Neuronal stem cell (in vitro differentiated cells): ENCODE measurements at places on chromosomes 7 and 10.

DNA sequence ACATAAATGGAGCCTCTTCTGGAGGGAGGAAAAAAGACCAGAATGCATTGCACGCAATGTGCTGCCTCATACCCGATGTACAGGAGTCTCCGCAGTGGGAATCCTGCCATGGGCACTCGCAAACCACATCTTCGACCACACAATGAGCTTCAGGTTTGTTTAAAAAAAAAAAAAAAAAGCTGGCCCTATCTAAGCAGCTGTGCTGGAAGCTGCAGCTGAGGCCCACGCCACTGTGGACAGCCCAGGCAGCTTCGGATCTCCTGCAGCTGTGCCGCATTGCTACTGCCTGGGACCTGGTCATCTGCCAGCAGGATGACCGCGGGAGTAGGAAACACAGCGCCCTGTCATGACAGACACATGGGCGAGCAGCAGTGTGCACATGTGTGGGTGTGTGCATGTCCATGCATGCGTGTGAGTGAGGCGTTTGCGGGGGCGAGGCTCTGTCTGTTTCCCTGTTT lies 26.0 kb downstream of the EN2 start:
- DNase-seq: no peak

DNA sequence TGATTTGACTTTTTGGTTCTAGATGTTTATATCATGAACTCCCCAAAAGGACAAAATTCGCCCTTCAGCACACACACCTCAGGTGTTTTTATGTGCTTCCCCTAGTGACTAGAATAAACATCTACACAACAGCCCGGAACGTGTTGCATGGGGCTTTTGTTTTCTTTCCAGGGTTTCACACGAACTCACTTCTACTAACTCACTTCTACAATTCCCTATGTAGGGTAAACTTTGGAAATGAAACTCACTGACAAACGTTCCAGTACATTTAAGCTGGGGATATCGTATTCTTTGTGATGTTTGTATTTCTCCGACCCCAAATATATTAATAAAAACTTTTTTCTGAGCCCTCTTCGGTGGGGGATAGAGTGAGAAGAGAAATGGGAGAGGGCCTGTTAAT lies 1.4 kb downstream of the TRA2A start:
- no peak for DNase-seq

DNA sequence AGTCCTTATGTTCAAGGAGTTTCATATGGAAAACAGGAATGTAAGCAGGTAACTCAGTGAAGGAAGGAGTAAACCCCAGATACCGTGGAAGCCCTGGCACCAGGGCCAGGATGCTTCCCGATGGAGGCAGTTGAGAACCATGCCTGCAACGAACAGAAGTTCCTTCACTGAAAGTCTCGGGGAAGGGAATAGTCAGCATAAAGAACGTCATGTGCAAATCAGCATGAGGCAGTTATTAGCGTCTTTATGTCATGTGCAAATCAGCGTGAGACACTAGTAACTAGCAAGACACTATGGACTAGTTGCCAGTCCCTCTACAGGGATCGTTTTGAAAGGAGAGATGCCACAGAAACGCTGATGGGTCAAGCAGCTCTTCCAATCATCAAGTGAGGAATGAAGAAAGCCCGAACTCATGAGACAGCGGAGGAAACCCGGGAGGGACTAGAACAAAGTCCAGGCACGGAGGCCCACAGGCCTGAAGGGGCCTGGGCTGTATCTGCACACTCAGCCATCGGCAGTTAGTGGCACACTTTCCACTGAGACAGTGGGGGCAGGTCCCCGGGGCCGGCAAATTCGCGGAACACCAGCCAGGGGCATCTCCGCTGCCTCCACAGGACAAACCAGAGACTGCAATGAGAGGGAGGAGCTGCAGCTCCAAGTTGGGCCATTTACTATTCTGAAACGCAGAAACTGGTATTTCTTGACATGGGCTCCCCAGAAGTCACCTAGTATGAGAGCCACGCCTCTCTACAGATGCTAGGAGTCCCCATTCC lies 109.6 kb downstream of the SFMBT2 start:
- no peak for DNase-seq

DNA sequence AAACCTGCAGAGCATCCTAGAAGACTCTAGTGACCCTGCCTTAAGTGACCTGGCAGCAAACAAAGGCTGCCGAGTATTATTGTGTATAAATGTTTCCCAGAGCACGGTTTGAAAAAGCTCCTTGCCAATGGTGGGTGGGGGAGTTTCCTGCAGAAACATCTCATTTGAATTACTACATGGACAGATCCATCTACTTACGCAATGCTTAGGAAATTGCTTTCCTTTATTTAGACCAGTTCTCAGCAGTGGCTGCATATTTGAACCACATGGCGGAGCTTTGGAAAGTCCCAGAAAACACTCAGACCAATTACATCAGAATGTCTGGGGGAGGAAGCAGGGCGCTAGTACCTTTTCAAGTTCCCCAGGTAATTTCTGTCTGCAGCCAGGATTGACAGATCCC lies 560.9 kb downstream of the SDK1 start:
- no peak for DNase-seq

DNA sequence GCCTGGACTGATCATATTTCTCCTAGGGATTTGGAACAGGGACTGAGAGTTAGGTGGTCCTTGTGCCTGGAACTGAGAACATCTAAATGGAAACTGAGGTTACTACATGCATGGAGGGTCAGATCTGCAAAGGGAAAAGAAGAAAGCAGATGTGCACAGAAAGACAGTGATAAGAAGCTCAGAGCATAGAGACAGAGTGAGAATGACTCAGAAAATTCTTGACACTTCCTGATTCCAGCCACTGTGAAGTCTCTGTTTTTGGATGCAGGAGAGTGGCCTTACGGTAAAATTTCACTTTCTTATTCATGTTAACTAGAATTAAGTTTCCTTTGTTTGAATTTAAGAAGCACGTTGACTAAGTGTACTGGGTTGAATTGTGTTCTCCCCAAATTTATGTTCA lies 241.7 kb downstream of the TMEM26 start:
- DNase-seq: no peak

- DNase-seq: no peak
Observed at GRCh38 chr10:31745612-31746376, 182.8 kb downstream of the ARHGAP12 start.

GRCh38 chr7:47253650-47254080 lies 328.2 kb downstream of the TNS3 start:
- DNase-seq: peak; percentile 24

- DNase-seq: no peak
Observed at GRCh38 chr7:11612737-11613136, 219.3 kb downstream of the THSD7A start.

DNA sequence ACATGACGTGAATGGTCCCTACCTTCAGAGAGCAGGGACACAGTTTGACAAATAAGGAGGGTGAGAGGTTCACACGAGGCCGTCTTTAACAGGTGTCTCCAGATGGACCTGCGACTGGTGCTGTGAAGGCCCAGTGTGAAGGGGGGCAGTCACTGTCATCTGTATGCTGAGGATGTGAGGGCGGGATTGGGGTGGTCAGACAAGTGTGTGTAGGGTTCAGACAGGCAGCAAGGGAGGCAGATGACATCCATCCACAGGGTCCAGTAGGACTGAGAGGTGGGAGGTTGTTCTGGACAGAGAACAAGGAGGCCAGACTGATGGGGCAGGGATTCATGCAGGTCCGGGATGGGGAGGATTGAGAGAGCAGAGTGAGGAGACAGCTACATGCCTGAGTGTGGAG lies 232.6 kb upstream of the GPR26 start:
- DNase-seq: no peak

- no peak for DNase-seq
Observed at GRCh38 chr7:100396421-100396982, 23.2 kb downstream of the PILRA start.

- no peak for DNase-seq
Observed at GRCh38 chr10:44806950-44807349, 104.2 kb upstream of the TMEM72 start.

DNA sequence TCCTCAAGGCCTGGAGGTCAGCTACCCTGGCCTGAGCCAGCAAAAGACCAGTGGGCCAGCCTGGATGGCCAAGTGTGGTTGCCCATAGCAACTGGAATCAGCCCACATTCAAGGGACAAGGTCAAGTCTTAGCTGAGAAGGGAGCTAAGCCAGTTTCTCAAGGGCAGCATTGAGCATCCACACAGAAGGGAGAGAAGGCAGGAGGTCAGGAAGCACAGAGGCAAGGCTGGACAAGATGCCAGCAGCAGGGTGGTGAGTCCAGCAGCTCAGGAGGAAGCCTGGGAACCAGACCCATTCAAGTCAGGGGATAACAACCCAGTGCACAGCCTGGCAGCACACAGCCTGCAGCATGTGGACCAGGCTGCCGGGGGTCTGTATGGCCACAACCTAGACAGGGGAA lies 54.0 kb upstream of the ZMIZ1 start:
- no peak for DNase-seq

- no peak for DNase-seq
Observed at GRCh38 chr7:78993341-78993740, 460.1 kb downstream of the MAGI2 start.

DNA sequence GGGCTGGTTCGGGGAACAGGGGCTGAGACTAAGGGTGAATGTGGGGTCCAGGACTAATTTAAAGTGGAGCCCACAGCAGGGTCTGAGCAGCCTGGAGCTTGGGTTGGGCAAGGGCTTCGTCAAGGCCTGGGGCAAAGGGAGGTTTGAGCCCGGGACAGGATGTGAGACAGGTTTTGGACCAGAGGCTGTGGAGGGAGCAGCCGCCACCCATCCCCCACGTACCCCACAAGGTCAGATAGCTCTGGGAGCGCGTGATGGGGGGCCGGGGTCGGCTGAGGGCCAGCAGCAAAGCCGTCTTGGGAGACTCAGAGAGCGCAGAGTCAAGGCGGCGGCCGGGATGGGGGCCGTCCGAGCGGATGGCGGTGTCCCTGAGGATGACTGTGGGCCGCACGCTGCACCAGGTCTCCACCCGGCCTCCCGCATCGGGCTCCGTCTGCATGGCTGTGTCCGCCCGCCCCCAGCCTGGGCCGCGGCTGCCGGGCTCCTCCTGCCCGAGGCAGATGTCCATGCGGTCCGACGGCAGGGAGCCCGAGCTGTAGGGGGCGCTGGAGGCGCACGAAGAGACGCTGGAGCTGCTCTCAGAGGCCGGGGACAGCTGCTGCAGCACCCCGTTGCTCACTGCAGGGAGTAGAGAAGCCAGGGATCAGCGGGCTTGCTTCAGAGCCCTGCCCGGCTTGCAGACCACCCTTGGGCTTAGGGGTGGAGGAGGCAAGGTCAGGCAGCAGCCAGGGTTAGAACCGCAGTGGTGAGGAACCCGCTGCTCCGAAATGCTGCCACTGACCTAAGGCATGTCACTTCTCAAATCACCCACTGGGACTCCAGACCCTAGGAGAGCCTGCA lies 12.1 kb downstream of the PDZD7 start:
- DNase-seq: no peak

DNA sequence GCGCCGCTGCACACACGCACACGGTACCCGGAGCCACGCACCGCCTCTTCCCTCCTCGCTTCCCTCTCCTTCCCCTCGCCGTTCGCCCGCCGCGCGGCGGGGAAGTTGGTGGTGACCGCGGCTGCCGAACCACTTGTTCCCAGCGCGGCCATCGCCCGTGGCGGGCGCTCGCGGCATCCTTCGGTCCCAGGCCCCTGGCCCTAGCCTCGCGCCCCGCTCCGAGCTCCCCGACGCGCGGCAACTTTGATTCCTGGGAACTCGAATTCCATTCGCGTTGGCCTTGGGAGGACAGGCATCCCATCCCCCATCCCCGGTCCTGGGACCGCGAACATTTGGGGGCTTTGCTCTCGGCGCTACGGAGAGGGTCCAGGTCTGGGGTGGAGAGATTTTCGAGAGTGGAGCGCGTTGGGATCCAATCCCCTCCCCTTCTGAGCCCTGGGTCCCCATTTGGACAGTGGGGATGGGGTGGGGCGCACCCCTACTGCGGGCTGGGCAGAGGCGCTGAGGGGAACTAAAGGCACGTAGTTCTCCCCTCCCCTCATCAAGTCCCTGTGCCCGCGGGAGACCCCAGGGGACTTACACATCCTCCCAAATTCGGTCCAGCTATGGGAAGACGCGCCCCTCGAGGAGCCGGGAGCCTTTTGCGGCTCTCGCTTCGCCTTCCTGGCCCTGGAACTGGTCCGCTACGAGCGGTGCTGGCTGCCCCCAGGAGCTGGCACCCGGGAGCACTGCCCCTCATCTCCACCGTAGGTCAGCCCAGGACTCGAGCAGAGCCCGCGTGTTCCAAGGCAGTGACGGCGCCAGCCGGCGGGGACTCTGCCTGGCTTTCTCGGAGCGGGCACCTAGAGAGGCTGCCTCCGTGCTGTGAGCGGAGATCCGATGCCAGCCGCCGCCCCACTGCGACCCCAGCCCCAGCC lies 834 bp downstream of the CDH23 start:
- peak; percentile 21 for DNase-seq

DNA sequence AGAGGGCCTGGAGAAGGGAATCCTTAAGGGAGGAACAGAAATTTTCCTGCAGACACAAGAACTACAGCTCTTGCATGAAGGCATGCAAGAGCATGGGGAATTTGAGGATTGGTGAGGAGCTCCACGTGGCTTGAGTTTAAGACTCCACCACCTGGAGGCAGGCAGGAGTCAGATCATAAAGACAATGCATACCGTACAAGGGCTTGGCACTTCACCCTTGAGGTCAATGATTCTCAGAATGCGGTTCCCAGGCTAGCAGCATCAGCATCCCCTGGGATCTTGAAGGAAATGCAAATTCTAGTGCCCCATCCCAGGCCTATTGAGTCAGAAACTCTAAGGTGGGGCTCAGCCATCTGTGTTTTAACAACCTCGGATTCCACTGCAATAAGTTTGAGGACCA lies 143.8 kb downstream of the C7orf25 start:
- no peak for DNase-seq

- DNase-seq: no peak
Observed at GRCh38 chr10:4943821-4944220, 19.4 kb upstream of the AKR1C1 start.

- DNase-seq: no peak
Observed at GRCh38 chr10:85900061-85900460, 466.5 kb downstream of the GRID1 start.

GRCh38 chr10:110698782-110699201 lies 54.7 kb downstream of the RBM20 start:
- DNase-seq: no peak

DNA sequence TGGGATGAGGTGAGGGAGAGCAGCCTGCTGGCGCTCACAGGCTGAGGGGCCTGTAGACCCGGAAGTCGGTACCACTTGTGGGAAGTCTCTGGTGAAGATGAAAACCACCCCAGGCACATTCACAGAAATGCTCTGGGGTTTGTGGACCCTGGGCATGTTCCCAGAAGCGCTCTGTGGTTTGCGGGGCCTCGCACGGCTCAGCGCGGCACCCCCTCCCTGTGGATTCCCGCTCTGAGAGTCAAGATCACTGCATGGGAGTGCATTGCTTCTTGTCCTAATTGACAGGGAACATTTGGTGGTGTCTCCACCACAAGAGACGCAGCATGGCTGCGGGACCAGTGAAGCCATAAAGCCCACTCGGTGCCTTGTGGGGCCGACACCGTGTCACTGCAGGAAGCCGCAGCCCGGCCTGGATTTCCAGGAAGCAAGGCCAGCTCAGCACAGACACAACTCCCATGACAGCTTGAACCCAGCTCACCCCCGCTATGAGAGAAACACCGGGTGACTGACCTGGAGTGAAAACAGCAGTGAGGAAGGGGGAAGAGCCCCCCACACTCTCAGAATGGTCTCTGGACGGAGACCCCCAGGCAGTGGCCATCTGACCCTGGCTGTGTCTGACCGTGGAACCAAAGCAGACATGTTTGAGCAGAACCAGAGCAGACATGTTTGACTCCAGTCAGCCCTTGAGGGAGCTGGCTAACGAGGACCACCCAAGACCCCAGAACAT lies 157.2 kb downstream of the PTPRN2 start:
- no peak for DNase-seq
